Frontal cortex (tissue), 4 donors: ENCODE measurements at places on chromosomes 5 and 9.

GRCh38 chr9:74303945-74304344 lies 193.2 kb upstream of the RORB start:
- no peak for DNase-seq

DNA sequence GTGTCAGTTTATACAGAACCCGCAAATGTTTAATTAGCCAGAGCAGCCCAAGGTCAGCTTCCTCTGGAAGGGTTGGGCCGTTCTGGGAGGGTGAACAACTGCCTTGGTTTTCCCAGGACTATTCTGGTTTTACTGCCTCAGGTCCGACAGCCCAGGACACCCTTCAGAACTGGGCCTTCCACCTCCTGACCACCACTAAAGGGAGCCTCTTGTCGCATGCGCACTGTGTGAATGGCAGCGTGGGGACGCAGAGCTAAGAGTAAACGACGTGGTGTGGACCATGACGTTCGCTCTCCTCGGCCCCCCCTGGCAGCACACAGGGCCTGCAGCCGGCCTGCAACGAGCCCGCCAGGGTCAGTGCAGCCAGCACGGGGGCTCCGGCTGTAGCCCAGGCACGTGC lies 214.9 kb downstream of the FANCC start:
- no peak for DNase-seq

GRCh38 chr5:150503386-150503785 lies 4.5 kb upstream of the NDST1 start:
- no peak for DNase-seq

DNA sequence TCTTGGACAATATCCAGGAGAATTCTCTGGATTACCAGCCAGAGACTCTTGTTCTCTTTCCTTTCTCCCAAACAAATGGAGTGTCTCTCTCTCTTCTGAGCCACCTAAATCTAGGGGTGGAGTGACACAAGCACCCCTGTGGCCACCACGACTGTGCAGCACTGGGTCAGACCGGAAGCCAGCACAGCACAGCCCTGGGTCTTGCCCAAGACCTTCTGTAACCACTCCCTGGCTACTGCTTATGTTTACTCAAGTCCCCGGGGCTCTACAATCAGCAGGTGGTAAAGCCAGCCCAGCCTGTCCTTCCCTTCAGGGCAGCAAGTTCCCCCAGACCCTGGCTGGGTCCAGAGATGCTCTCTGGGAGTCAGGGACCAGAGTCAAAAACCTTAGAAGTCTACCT lies 110.0 kb upstream of the TUT7 start:
- no peak for DNase-seq

GRCh38 chr5:125455041-125455440 lies 708.6 kb upstream of the ZNF608 start:
- no peak for DNase-seq
